Stimulated activated CD8-positive, alpha-beta memory T cell treated with anti-CD3 and anti-CD28 coated beads, Interleukin-12 subunit alpha, Interleukin-12 subunit beta, amount 100 ng/mL, for 4 hours (primary cell): ENCODE measurements at places on chromosomes 2 and 18.

DNA sequence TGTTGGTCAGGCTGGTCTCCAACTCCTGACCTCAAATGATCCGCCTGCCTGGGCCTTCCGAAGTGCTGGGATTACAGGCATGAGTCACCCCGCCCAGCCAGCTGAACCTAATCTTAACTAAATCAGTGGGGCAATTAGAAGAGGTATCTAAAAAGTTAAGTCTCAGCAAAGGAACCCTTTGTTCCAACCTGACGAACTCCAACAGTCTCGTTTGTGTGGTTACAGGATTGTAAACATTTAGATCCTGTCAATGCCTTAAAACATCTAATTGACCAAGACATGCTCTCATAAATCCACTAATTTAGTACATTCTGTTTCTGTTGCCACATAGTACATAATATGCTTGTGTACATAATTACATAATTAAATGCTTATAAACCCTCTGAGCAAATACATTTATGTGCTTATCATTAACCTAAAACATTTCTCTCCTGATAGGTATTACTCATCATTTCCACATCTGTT is 31.1 kb upstream of the STK39 start:
- DNase-seq = no peak

- no peak for DNase-seq
These were observed 138.6 kb downstream of the MAP3K20 start for GRCh38 chr2:173214213-173214612.

- no peak for DNase-seq
These were observed 287.6 kb downstream of the CYRIA start for GRCh38 chr2:16378031-16378430.

DNA sequence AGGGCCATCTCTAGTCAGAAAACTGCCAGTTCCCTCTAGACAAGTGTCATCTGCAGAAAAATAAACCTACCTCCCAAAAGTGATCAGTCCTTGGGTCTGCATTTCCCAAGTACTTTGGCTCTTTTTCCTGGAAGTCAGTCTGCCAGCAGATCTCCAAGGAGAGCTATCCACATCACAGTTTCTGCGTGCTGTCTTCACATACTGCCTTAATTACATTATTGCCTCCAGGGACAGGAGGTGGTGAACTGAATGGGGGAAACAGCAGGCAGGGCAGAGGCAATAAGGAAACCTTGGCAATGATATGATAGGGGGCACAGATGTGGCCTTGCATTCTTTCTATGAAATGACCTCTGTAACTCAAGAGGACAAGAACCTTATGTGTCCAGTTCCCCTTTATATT is 105.9 kb upstream of the SIX2 start:
- DNase-seq = no peak

GRCh38 chr2:21003572-21004180 is 40.2 kb downstream of the APOB start:
- DNase-seq = no peak

- no peak for DNase-seq
These were observed 189.5 kb upstream of the UBE2E3 start for GRCh38 chr2:180790891-180791290.

DNA sequence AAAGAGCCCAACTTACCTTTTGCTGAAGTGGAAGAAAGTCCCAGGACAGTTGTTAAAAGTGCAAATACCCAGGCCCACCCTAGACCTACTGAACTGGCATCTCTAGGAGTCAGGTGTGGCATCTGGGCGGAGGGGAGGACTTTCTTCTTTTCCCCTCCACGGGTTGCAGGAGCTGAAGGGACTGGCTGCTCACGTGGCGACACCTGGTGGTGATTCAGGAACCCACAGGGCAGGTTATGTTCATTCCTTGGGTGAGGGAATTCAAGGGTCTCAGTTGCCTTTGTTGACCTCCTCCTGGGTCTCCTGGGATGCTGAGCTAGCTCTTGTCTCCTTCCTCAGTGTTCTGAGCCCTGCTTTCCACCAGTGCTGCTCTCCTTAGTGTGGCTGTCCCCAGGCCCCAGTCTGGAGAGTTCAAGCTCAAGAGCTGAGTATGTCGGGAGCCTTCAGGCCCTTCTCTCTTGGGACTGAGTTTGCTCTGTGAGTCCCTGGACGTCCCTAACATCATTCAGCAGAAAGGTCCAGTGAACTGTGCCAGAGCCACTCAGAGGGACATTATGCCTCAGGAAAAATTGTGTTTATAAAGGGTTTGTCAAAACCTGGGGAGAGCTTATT is 56.9 kb downstream of the DYSF start:
- DNase-seq = peak; percentile 30

DNA sequence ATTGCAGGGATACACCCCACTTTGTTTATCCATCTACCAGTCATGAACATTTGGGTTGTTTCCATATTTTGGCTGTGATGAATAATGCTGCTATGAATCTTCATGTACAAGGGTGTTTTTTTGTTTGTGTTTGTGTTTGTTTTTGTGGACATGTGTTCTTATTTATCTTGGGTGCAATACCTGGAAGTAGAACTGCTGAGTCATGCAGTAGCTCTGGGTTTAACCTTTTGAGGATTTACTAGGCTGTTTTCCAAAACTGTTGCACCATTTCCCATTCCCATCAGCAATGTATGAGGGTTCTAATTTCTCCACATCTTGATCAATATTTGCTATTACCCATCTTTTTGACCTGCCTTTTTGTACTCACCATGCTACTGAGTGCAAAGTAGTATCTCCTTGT is 140.0 kb upstream of the CYP1B1 start:
- no peak for DNase-seq

DNA sequence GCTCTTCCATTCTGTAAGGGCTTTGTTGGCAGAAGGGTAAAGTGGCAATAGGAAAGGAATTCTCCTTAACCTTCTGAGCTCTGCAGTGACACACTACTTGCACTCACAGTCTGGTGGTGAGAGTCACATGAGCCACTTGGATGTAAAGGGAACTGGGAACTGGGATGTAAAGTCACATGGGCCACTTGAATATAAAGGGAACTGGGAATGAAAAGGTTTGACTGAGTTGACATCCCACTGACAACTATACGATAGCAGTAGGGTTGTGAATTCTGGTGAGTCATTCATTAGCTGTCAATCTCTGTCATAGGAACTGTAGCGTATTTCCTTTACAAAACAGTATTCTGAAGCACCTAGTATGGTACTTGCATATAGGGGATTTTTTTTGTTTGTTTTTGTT is 5.5 kb downstream of the RPE start:
- DNase-seq = no peak

GRCh38 chr2:162092008-162092390 is 18.0 kb upstream of the DPP4 start:
- no peak for DNase-seq
